ENCODE measurements at places on chromosomes 3 and 15.

DNA sequence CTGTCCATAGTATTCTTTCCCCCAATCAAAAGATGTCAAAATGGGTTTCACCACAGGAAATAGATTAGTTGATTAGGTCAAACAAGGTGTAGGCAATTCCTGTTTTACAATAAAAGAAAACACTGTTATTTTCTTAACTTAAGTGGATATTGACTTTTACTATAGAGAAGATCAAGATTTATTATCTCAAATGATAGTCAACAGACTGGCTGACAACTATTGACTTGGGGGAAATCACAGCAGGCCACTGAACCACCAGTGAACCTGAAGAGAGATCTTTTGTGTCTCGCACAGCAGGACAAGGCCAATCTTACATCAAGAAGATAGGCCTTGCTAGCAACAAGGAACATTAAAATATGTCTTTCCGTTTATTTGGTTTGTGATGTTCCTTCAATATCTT, 1187.6 kb downstream of the SI start:
- DNase-seq: no peak

DNA sequence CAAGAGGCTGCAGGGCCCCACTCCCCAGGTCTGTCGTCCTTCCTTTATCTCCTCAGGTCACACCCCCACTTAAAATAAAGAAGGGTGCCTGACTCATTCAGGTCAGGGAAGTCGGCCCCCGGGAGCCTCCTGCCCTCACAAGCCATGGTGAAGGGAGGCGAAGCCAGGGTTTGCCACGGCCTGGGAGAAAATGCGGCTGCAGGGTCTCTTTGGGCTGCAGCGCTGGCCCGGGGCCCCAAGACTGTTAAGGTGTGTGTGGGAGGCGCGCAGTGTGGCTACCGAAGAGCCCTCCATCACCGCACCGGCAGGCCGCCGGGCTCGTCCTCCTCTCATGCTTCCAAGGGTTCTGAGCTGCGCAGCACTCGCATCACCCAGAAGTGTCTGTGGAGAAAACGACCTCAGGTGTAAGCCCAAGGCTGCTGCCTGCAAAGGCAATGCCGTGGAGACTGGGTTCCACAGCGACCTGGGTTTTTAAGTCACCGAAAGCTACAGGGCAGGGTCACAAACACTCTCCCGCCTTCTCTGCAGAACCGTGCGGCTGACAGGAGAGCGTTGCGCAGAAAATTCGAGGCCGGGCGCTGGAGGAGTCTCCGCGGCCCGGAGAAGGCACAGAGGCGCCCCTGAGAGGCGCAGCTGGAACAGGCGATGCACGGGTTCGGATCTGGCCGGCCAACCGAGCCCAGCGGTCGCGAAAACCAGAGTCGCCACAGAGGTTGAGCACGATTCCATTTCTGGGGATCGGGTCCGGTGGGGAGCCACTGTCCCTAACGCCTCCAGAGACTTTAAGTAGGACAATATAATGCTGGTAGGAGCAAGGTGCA, 8.7 kb downstream of the FOXL2 start:
- DNase-seq: no peak

- DNase-seq: no peak
Measured at GRCh38 chr3:184693011-184693975, 18.6 kb downstream of the MAGEF1 start.

GRCh38 chr3:126160243-126161210, 19.9 kb downstream of the ALDH1L1 start:
- DNase-seq: peak; percentile 36

Measured in right lobe of liver (tissue), 6 donors.